H1 (cell line): ENCODE measurements at places on chromosomes 2 and 18.

- H3K27ac ChIP-seq, result no peak overlapping the region
- H3K4me1 ChIP-seq, result no peaks in the 10 kb centered on the region; the same call in 1 of the 2 replicates
- no peaks in the 10 kb centered on the region for H3K36me3 ChIP-seq
These were observed 34.3 kb upstream of the ITM2C start for GRCh38 chr2:230830428-230830827.

DNA sequence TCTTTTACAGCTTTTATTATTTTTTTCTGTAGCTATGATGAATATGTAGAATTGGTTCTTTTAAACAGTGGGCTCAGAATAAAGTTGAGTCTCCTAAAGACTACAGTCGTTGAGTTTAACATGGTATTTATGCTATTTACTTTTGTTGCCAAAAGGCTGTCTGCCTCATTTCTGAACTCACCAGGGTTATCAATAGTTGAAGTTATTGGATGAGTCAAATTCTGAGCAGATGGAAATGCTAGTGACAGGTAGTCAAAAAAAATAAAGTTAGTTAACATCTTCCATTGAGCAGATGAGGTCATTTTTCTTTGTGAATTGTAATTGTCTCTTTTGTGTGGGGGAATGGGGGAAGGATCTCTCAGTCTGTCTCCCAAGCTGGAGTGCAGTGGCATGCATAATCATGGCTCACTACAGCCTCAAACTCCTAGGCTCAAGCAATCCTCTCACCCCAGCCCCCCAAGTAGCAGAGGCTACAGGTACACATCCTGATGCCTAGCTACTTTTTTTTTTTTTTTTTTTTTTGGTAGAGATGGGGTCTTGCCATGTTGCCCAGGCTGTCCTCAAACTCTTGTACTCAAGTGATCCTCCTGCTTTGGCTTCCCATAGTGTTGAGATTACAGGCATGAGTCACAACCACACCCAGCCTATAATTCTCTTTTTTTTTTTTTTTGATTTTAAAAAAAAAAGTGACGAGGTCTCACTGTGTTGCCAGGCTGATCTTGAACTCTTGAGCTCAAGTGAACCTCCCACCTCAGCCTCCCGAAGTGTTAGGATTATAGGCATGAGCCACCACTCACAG lies 8.9 kb downstream of the PAPOLG start:
- H3K27me3 ChIP-seq, result no peaks in the 10 kb centered on the region
- H3K4me3 ChIP-seq, result no peak overlapping the region
- H3K4me1 ChIP-seq, result no peaks in the 10 kb centered on the region
- peaks cover 26% of the 10 kb centered on the region for H3K36me3 ChIP-seq

DNA sequence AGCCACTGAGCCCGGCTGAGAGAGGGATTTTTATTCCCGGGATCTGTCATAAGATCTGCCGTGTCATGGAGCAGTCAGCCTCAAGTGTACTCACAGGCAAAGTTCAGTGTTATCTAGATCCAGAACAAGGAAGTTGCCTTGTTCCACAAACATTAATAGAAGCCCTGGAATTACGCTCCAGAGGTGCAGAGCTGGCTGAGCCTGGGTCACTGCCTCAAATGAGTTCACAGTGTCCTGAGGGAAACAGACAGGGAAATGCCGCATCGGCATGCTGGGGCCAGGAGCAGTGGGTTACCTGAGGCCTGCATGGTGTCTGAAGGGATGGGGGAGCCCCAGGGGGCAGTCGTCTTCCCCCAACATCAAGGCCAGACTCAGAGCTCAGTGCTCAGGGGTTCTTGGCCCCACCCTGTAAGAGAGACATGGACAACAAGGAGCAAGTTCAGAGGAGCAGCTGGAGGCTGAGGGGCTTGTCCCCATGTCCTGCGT lies 42.7 kb upstream of the ODC1 start:
- H3K4me1 ChIP-seq, result no peaks in the 10 kb centered on the region
- H3K27me3 ChIP-seq, result no peaks in the 10 kb centered on the region
- H3K27ac ChIP-seq, result no peak overlapping the region

DNA sequence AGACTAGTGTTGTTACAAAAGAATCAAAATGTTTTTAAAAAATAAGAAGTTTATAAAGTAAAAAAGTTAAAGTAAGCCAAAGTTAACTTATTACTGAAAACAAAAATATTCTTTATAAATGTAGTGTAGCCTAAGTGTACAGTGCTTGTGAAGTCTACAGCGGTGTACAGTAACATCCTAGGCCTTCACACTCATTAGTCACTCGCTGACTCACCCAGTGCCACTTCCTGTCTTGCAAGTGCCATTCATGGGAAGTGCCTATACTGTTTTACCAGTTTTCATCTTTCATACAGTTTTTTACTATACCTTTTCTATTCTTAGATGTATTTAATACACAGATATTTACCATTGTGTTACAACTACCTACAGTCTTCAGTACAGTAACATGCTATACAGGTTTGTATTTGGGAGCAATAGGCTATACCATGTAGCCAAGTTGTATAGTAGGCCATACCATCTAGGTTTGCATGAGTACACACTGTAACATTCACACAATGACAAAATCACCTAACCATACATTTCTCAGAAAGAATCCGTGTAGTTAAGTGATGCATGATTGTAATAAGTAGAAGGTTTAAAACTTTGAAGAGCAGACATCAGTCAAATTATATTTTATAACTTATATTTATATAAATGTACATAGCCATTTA lies 13.4 kb downstream of the SERPINB7 start:
- no peak overlapping the region for H3K4me3 ChIP-seq
- no peak overlapping the region for H3K27ac ChIP-seq
- no peaks in the 10 kb centered on the region for H3K4me1 ChIP-seq
- no peaks in the 10 kb centered on the region for H3K27me3 ChIP-seq
- no peaks in the 10 kb centered on the region for H3K36me3 ChIP-seq
- no peak for DNase-seq

DNA sequence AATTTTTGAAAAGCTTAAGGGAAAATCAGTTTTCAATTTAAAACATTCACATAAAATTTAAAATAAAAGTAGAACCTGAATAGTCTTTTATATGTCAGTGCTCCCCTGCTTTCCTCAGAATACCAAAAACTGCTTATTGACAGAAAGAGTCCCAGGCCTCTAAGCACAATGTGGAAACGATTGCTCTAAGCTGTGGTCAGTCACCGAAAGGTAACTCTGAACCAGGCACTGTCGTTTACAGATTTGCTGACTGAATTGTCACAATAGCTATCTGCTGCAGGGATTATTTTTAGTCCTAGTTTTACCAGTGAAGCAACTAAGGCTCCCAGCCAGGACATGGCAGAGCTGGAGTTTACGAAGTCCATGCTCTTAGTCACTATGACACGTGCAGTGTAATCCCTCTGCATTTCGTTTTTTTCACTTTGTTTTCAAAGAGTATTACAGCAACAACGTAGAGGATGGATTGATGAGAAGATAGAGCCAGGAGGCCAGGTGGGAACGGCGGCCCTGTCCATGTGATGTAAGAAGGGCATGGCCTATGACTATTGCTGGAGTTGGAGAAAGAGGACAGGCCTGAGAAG lies 28.1 kb upstream of the TMEM247 start:
- H3K4me1 ChIP-seq, result no peaks in the 10 kb centered on the region
- H3K36me3 ChIP-seq, result no peaks in the 10 kb centered on the region
- DNase-seq, result no peak
- H3K27ac ChIP-seq, result no peak overlapping the region

DNA sequence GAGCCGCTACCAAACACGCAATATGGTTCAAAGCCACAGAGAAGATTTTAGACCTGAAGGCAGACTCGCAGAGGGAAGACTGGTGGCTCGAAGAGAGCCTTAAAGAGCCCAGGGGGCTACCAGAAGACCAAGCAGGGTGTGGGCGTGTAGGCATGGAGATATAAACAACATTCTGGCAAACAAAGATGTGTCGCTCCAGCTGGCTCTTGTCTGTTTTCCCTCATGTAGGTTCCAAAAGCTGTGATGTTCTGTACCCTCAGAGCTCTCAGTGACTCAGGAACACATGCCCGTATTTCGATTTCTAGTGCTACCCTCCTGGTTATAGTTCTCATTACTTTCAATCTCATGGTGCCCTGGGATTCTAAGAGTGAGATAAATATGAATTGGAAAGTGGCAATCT lies 44.5 kb downstream of the DOCK10 start:
- no peaks in the 10 kb centered on the region for H3K27me3 ChIP-seq
- H3K27ac ChIP-seq, result no peak overlapping the region
- H3K36me3 ChIP-seq, result no peaks in the 10 kb centered on the region
- no peak for DNase-seq

DNA sequence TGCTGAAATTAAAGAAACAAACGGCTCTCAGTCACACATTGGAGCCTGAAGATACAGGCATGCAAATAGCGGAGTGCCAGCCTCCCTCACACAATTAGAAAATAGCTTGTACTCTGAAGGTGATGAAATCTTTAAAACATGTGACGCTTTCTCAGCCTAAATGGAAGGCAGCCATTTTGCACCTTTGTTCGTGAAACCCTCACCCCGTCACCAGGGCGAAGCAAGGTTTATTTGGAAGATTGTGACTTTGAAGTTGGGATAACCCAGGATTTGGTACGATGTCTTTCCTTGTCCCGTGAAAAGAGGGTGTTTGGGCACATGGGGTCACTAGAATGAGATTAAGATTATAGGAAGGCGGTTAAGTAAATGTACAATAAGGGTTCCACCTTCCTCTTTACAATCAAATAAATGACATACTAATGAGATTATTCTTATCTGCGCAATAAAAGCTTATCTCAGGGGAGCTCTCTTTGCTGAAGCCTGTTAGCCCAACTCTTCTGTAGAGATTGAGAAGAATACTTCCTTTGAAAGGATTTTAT lies 4.2 kb downstream of the SH3BP4 start:
- no peak overlapping the region for H3K4me3 ChIP-seq
- peaks cover 35% of the 10 kb centered on the region for H3K4me1 ChIP-seq
- peaks cover under 1% of the 10 kb centered on the region for H3K27me3 ChIP-seq
- no peaks in the 10 kb centered on the region for H3K36me3 ChIP-seq
- no peak for DNase-seq

- H3K27me3 ChIP-seq, result no peaks in the 10 kb centered on the region
- no peak for DNase-seq
- H3K4me1 ChIP-seq, result no peaks in the 10 kb centered on the region
- H3K4me3 ChIP-seq, result no peak overlapping the region
- H3K27ac ChIP-seq, result no peak overlapping the region
These were observed 111.5 kb upstream of the UPP2 start for GRCh38 chr2:157990173-157990572.

DNA sequence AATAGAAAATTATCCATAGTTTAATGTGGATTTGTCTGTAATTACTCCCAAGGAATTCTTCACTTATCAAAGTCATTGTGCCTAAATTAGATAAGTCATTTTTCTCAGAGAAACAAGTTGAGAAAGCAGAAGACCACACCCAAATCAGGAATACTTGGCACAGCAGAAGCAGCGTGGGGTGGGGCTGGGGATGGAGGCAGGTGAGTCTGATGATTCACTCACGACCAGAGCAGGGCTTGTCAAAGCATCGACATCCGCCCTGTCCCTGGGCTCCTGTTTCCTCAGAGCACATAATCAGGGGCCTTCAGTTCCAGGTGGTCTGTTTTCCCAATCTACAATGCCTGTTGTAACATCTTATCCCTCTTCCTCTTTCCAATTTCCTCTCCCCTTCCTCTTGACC lies 31.5 kb upstream of the COLEC12 start:
- H3K36me3 ChIP-seq, result no peaks in the 10 kb centered on the region

GRCh38 chr18:9017905-9018227 lies 84.6 kb upstream of the NDUFV2 start:
- H3K4me1 ChIP-seq, result peaks cover 3% of the 10 kb centered on the region
- no peak overlapping the region for H3K4me3 ChIP-seq
- H3K27me3 ChIP-seq, result no peaks in the 10 kb centered on the region; the same call in 1 of the 2 replicates
- no peak overlapping the region for H3K27ac ChIP-seq
- no peaks in the 10 kb centered on the region for H3K36me3 ChIP-seq

DNA sequence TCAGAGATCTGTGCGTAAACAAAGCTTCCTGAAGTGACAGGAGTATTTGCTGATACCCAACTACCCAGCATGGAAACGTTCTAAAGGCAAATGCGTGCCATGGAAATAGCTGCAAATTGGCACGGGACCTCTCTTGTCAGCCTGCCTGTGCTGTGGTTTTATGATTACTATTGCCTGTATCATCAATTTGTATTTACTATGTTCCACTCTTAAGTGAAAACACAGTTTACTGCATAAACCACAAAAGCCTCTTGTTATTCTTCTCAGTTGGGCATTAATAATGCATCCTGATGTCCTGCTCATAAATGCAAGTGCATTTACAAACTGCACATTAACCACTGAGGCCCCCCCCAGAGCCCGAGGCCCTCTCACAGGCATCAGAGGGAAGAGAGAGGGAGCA lies 196.6 kb upstream of the SLC35G4 start:
- H3K4me1 ChIP-seq, result no peaks in the 10 kb centered on the region; the same call in 1 of the 2 replicates
- no peak overlapping the region for H3K4me3 ChIP-seq
- H3K36me3 ChIP-seq, result no peaks in the 10 kb centered on the region
- no peak overlapping the region for H3K27ac ChIP-seq

DNA sequence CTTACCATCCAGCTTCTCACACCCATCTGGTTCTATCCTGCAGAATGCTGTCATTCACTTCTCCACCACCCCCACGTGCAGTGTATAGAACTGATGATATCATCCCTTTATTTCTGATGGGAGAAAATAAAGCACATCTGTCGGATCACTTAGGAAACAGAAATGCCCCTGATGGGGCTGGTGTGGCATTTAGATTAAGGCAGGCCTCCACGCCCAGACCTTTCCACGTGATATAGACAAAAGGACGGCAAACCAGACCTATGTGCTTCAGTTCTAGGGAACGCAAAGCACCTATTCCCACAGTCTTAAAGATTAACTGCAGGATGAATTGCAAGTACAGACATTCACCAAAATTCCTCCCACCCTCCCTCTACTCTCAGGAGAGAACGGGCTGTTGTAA lies 27.6 kb upstream of the CABLES1 start:
- no peaks in the 10 kb centered on the region for H3K27me3 ChIP-seq
- no peak overlapping the region for H3K4me3 ChIP-seq
- DNase-seq, result no peak
- no peaks in the 10 kb centered on the region for H3K36me3 ChIP-seq

GRCh38 chr2:17748745-17749144 lies 4.9 kb downstream of the SMC6 start:
- H3K4me1 ChIP-seq, result peaks cover 24% of the 10 kb centered on the region
- no peaks in the 10 kb centered on the region for H3K27me3 ChIP-seq
- DNase-seq, result no peak
- 0 out of 2 replicates have a peak overlapping the region, but pooled peaks have one; percentile 28 for H3K27ac ChIP-seq

GRCh38 chr2:237649541-237650454 lies 22.4 kb downstream of the LRRFIP1 start:
- no peak overlapping the region for H3K4me3 ChIP-seq
- H3K4me1 ChIP-seq, result no peaks in the 10 kb centered on the region
- no peak overlapping the region for H3K27ac ChIP-seq
- no peaks in the 10 kb centered on the region for H3K27me3 ChIP-seq
- H3K36me3 ChIP-seq, result no peaks in the 10 kb centered on the region
